Psoas muscle (tissue), 8 donors: ENCODE measurements at places on chromosomes 7 and 10. TPM values are rescaled to one million over a fixed set of nuclear protein-coding genes. Genes with fewer than 3 reads are reported as not detected.
A peak's percentile ranks its signal among the peaks of the same experiment; 100 is the strongest.

GRCh38 chr10:108454793-108455192, 1290.3 kb upstream of the SORCS1 start:
- H3K27ac ChIP-seq, result no peak overlapping the region
- H3K4me1 ChIP-seq, result no peaks in the 10 kb centered on the region
- no peaks in the 10 kb centered on the region for H3K36me3 ChIP-seq
- no peak overlapping the region for H3K4me3 ChIP-seq

GRCh38 chr10:8013619-8014018, 40.9 kb upstream of the GATA3 start:
- H3K36me3 ChIP-seq, result peaks cover 54% of the 10 kb centered on the region
- no peak overlapping the region for H3K27ac ChIP-seq

GRCh38 chr7:132376361-132377013, 199.8 kb downstream of the PLXNA4 start:
- no peaks in the 10 kb centered on the region for H3K36me3 ChIP-seq
- no peaks in the 10 kb centered on the region for H3K27me3 ChIP-seq
- H3K4me3 ChIP-seq, result no peak overlapping the region
- no peak for DNase-seq
- H3K4me1 ChIP-seq, result no peaks in the 10 kb centered on the region
- no peak overlapping the region for H3K27ac ChIP-seq

DNA sequence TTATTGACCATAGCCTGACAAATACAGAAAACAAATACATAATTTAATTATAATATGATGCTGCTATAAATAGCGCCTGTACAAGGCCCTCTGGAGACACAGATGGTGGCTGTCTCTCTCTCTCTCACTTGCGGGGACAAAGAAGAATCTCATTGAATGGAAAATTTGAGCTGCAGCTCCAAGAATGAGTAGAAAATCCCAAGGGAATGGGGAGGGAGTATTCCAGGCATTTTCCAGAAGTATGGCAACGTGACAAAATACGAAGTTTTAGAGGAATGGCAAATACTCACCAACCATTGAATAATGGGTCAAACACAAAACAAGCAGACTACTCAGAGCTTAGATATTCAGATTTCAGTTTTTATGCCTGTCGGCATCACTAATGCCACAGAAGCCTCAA, 179.9 kb downstream of the NRP1 start:
- no peak overlapping the region for H3K27ac ChIP-seq
- H3K4me1 ChIP-seq, result no peaks in the 10 kb centered on the region
- no peak overlapping the region for H3K4me3 ChIP-seq
- H3K27me3 ChIP-seq, result no peaks in the 10 kb centered on the region
- no peak for DNase-seq

DNA sequence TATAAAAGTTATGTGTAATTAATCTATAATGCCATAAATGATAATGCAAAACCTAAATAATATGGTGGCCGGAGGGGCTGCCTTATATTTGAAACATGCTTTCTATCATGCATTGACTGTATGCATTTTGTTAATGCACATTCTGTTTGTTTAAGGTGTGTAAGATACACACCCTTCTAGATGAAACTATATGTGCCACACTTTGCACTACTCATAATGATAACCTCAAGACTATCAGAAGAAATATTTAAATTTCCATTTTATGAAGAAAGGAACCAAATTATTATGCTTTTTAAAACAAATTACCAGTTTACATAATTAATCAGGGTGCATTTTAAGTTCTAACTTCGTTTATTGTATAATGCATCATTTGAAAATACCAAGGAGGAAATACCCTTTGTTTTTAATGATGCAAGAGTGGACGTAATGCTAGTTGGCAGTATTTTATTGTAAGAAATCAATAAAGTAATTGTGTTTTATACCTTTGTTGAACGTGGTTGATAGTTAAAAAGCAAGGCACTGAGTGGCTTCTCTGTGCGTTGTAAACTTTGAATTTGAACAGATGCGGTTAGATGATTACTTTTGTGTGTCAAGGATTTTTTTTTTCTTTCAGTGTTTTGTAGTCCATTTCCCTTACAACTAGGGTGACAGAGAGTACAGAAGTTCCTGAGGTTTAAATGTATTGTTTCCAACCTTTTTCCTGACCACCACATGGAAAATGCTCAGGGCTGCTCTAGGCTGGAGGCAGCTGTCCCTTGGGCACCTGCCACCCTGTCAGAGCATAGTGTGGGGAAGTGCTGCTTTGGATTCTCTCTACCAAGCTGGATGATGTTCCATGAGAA, 21.6 kb downstream of the NRBF2 start:
- peaks cover 3% of the 10 kb centered on the region for H3K36me3 ChIP-seq
- peaks cover 13% of the 10 kb centered on the region for H3K4me1 ChIP-seq
- DNase-seq, result no peak
- H3K4me3 ChIP-seq, result no peak overlapping the region

GRCh38 chr7:150978126-150978789, at the start of gene KCNH2:
TSS of gene KCNH2 (minus strand) at chr7:150978321. CDS start at chr7:150977913, 408 bp downstream.
- H3K4me3 ChIP-seq, result peak within 1 kb of the TSS; percentile 52
- DNase-seq, result no peak
- no peak within 1 kb of the TSS for H3K27ac ChIP-seq
- peaks cover 89% of the 10 kb centered on the region for H3K27me3 ChIP-seq
- H3K36me3 ChIP-seq, result no peaks in the 10 kb centered on the region
- H3K4me1 ChIP-seq, result peaks cover 5% of the 10 kb centered on the region

DNA sequence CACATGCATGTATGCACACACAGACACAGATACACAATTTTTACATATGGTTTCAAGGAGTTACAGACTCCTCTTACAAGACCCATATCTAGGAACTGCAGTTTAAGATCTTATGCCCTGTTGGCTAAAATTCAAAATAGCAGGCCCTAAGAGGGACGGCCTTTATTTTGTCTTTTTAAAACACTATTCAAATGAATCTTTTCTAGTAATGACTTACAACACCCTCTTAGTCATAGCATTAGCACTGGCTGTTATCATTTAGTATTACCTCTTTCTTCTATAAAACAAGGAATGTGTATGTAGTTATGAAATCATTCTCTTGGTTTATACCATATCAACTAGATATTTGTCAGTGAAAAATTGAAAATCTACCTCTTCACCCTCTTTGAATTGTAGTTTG, 15.3 kb downstream of the PAPSS2 start:
- H3K4me3 ChIP-seq, result no peak overlapping the region
- H3K27me3 ChIP-seq, result no peaks in the 10 kb centered on the region
- no peaks in the 10 kb centered on the region for H3K4me1 ChIP-seq
- DNase-seq, result no peak
- no peaks in the 10 kb centered on the region for H3K36me3 ChIP-seq

DNA sequence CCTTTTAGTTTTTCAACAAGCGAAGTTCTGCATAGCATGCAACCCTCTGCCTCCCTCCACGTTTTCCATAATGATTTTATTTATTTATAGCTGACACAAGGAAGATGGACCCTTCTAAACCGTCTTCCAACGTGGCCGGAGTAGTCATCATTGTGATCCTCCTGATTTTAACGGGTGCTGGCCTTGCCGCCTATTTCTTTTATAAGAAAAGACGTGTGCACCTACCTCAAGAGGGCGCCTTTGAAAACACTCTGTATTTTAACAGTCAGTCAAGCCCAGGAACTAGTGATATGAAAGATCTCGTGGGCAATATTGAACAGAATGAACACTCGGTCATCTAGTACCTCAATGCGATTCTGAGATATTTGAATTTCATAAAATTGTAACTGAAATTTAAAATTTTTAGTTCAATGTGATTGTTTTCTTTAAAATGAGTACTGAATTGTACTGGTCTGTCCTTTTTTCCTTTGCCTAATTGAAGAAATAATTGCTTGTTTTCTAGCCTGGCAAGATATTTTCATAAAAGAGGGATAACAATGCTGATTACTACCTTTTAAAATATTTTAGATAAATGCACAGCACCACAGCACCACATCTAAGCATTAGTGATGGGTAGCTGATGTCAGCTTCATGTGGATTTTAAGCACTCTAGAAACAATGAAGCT, 41.5 kb upstream of the SLC39A12 start:
- H3K27me3 ChIP-seq, result no peaks in the 10 kb centered on the region
- H3K36me3 ChIP-seq, result no peaks in the 10 kb centered on the region
- no peak overlapping the region for H3K4me3 ChIP-seq
- H3K4me1 ChIP-seq, result no peaks in the 10 kb centered on the region
- DNase-seq, result no peak

POLR1F gene
- total RNA-seq, result 13.2 TPM

C10orf62 gene
- 1.0 TPM for total RNA-seq
